ENCODE measurements at places on chromosomes 7 and 10.

DNA sequence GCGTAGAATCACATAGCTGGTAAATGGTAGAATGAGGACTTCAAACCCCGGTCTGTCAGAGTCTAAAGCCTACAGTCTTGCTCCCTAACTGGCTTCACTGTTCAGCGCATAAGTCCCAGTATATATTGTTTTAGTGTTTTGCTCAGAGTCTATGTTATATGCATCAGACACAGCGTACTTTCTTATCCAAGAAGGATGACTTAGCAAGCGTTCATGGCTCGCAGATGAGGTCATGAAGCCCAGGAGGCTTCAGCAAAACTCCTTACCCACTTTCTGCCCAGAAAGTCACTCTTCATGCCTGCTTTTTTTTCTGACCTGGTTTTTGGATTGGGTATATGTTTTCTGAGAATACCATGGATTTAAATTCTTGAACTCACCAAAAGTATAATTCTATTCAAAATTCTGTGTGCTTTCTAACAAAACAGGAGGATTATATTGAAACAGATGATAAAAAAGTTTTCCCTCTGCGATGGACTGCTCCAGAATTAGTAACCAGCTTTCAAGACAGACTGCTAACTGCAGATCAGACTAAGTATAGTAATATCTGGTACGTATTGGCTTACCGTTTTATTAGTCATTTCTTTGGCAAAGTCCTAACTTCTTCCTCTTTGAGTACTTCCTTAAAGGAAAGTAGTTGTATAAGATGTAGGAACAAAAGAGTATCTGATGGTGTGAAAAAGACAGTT lies 24.6 kb upstream of the BHLHA15 start:
- no peak for DNase-seq

- no peak for DNase-seq
These were observed 180.1 kb downstream of the RAPGEF5 start for GRCh38 chr7:22176791-22177412.

DNA sequence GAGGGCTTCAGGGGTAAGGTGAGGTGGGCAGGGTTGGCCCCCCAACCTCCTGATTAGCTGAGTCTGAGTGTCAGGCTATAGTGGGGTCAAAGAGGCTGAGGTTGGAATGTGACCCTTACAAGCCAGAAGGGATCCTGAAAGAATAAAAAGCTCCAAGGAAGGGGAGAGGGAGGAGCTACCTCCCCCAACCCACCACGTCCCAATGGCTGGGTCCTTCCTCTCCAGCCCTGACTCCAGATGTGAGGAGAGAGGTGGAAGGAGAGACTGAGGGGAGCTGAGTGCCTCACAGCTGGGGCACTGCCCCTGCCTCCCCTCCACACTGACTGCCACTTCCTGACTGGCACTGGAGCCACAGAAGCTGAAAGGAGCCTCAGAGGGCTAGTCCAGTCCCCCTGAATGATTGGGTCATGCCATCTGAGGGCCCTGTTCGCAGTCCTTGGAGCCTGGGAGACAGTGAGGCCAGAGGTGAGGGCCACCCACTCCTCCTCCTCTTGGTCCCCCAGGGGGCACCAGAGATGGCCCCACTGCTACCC lies 20.6 kb downstream of the IMPDH1 start:
- DNase-seq: no peak

DNA sequence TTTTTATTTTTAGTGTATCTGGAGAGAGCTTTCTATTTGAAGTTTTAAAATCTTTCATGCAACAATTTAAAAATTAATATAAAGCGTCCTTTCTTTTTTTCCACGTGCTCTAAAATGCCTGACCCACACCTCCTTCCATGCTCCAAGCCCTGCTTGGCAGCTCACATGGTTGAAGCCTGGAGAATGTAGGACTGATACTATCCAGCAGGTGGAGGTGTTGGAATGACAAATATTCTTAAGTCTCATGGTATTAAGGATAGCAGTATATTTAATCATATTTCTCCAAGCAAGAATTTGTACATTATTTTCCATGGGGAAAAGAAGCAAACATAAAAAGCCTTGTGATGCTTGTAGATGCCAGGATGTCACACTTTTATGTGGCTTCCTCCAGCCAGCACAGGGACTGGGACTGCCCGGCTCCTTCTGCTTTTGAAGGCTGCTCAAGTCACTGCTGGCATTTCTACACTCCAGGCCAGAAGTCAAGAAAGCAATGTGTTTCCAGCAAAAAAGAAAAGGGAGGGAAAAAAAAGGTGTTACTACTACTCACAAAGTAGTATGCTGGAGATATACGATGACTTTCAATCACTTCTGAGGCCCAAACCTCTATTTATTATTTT lies 49.7 kb downstream of the BZW2 start:
- no peak for DNase-seq

- DNase-seq: no peak
These were observed 60.8 kb upstream of the FAM3C start for GRCh38 chr7:121456785-121457359.

- DNase-seq: no peak
These were observed 64.8 kb upstream of the CAPZA2 start for GRCh38 chr7:116797612-116798011.

DNA sequence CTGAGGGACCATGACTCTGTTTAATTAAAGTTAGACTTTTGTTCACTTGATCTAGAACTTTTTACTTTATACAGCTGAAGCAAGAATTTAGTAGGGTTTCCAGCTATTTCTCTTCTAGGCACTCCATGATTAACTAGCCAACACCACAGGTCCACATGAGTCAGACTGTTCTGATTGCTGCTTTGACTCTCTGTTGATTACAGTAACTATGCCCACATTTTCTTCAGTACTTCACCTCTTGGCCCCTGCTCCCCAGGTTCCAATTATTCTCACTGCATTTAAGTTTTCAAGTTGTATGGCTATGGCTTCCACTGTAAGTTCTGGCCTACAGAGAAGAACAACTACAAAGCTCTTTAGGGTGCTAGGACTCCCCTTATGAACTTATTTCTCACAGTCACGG lies 737.2 kb upstream of the IGFBP3 start:
- no peak for DNase-seq

GRCh38 chr10:124546055-124546369 lies 84.4 kb downstream of the LHPP start:
- no peak for DNase-seq

- DNase-seq: no peak
These were observed 5.1 kb upstream of the EMX2 start for GRCh38 chr10:117537436-117537903.

DNA sequence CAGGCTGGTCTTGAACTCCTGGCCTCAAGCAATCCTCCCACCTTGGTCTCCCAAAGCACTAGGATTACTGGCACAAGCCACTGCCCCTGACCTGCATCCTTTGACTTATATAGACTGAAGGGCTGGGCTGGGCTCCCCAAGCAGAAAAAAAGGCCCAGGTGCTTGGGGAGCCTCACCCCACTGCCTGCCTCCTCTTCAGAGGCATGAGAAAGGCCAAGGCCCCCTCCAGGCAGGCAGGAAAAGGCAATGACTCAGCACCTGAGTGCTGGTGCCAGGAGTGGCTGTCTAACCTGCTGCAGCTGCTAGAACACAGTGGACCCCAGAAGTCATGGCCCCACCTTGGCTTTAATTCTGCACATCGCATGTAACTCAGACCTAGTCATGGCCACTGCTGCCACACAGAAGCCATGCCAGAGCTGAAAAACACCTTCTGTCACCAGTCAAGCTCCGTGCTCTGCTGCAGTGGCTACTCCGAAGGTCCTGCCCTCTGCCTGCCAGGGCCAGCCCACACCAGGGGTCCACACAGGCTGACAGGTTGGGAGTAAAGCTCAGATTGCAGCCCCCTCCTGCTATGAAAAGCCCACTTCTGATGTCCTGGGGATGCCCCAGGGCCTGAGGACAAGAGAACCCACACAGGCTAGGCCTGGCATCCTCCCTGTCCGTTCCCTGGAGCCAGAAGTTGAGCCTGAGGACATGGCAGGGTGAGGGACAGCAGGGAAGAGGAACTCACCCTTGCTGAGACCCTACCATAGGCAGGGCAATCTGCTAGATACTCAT lies 48.5 kb downstream of the GRID1 start:
- DNase-seq: no peak

DNA sequence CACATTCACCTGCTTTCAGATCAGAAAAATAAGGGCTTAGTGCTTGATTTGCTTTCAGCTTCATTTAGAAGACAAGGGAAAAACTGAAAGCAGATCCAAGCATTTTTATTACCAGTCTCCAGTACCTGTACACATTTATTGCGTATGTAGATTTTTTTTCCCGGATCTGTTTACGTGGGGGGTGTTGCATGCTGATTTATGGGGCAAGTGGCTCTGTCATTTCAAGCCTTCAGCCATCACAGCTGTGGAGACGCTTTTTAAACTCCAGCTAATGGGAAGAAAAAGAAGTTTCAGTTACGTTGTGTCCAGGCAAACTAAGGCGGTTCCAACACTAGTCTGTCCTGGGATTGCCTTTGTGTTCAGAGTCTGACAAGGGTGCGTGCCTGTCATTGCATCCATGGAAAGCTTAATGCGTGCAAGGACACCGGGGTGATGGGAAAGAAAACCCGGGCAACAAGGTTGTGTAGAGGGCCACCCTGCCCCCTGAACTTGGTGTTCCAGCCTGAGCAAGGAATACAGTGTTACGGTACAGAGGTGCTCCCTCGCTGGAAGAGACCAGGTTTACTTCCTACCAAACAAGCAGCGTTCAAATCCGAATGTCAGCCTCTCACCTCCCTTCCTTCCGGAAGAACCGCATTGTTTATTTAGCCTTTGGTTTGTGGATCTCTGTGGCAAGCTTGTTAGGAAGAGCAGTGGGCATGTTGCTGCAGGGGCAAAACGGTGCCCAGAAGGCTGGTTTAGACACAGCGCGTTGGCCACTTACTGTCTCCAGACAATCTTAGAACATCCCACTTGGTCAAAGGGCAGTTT lies 128.2 kb downstream of the FGFR2 start:
- no peak for DNase-seq

GRCh38 chr10:94963901-94964300 lies 25.4 kb downstream of the CYP2C9 start:
- no peak for DNase-seq

GRCh38 chr10:88028654-88029053 lies 165.2 kb downstream of the PTEN start:
- no peak for DNase-seq

GRCh38 chr7:101436857-101437576 lies 74.3 kb downstream of the COL26A1 start:
- no peak for DNase-seq

DNA sequence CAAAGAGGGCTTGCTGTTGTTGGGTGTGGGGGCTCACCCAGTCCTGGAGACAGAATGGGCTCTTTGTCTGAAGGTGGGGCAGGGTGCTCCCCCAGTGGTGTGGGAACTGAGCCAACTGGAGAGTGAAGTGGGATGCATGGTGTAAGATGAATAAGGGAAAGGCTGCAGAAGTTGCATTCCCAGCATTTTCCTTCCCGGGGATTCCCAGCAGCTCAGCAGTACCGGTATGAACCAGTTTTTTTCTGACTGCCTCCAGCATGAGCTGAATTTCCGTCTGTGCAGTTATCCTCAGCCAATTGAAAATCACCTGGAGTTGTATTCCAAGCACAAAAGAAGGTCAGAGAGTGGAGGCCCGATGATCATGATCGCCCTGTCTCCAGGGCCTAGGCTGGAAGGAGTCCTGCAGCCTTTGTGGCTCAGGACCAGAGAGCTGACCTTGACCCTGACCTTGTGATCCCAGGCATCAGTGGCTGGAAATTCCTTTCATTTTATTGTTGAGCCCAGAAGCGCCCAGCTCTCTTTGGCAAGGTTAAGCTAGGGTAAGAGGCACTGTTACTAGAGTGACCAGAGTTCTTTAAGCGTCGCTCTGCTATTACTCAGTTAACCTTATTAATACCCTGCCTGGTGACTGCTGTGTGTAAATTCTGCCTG lies 33.4 kb downstream of the OGDH start:
- DNase-seq: no peak

- DNase-seq: no peak
These were observed 87.4 kb downstream of the LRRC4 start for GRCh38 chr7:127943541-127944521.

DNA sequence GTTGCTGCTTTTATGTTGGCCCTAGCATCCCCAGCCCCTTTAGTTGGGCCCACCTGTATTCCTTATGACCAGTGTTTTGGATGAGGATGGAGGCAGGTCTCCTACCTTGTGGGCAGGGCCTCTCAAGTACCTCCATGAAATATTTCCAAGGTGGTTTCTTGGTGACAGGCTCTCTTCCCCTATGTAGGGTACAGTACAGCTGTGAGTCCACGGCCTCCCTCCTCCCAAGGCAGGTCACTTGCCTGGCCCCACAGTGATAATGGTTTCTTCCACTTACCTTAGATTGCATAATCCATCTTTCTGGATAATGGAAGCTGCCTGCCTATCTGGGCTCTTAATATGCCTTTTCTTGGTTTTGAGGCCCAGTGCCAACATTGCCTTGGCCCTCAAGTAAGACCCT lies 110.4 kb downstream of the NT5C2 start:
- DNase-seq: no peak

DNA sequence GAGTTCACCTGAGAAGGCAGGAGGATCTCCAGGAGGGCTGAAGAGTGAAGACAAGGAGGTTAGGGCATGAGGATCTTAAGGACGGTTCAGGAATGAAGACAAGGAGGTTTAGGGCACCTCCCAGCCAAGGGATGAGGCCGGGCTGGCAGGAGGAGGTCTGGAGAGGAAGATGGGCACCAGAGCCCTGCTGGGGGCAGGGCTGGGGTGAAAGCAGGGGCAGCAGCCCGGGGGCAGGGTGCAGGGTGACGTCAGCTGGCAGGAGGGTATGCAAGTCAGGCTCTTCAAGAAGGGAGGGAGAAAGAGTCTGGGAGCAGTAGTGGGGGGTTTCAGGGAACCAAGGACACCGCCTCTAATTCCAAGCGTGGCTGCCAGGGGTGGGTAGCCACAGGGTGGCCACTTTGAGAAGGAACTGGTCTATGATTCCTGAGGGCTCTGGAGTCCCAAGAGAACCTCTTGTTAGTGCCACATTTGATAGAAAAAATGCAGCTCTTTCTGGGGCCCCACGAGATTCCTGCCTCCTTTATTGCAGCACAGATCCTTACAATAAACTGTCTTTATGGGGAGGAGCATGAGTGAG lies 101.6 kb downstream of the C10orf90 start:
- DNase-seq: no peak

DNA sequence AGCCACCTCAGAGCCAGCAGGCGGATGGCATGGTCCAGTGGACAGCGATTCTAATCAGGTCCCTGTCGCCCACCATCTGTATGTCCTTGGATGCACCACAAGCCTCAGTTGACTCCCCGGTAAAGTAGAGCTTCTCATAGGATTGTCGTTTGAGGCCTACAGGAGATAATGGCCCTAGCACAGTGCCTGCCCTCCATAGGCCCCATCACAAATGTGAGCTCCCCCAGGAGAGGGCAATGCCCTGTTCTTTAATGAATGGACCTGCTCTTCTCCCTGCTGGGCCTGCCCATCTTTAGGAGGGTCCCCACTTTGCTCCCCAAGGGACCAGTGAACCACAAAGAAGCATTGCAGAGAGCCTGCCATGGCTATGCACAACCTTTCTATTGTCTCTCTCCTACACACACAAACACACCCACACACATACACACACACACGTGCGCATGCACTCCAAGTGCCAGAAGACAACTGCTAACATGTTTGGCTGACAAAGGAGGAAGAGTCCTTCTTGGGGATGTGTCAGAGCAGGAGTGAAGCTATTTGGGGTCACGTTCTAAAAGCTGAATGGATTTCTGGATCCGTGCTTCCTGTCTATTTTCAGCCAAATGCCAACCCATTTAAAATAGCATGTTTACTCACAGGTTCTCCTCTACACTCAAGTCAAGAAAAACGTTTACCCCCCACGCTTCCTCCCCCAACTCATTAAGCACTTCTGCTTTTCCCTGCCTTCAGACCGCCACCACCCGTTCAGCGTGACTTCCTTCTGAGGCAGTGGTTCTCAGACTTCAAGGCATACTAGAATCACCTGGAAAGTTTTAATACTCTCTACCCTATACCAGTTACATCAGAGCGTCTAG lies 196.1 kb downstream of the GRID1 start:
- DNase-seq: no peak

- DNase-seq: no peak
These were observed 1.0 kb downstream of the MMD2 start for GRCh38 chr7:4957847-4958476.

Measured in NCI-H1417 treated with DMSO at 0.1 percent for 48 hours (cell line).